ENCODE measurements at places on chromosomes 2 and 18.
A peak's percentile ranks its signal among the peaks of the same experiment; 100 is the strongest.

- no peak for DNase-seq
These were observed 16.8 kb upstream of the ALPI start for GRCh38 chr2:232438951-232439757.

- no peak for DNase-seq
These were observed 56.2 kb upstream of the SLC16A14 start for GRCh38 chr2:230124757-230125431.

DNA sequence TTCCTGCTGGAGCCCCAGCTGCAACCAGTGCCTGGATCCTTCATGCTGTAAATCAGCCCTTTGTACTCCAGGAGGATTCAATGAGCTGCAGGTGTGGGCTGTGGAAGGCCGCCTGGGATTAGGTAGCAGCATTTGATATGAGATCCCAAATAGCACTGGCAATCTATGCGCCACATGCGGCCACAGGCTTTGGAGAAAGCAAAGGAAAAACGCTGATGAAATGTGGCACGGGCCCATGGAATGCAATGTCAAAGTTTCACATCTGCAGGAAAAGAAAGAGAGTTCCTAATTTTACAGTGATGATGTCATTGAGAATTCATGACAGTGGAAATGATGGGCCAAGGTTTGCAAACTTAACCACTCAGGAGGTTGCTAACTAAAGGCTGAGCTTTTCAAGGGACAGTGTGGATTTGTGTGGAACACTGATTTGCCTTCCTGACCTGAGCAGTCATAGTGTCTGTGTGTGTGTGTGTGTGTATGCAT lies 216.4 kb upstream of the OSR1 start:
- DNase-seq: no peak

- no peak for DNase-seq
These were observed 25.9 kb downstream of the PECR start for GRCh38 chr2:216055680-216056079.

DNA sequence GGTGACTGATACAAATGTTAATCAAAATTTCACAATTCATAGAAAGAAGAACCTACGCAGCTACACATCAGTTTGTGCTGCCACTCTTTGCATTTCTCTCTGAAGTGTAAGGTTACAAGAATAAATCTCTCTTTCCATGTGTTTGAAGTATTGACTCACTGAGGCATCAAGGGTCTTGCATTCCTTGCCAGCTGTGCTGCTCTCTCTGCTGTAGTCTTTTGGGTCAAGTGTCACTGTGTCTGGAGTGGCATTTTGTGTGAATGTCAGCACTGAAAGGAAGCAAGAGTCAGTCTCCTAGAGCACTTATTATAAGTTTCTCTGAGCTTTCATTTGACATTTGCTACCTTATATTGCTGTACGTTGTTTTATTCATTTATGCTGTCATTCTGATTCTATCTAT lies 1696.1 kb upstream of the LRRTM1 start:
- no peak for DNase-seq

GRCh38 chr2:219176818-219177551 lies at the start of gene CNPPD1:
Gene CNPPD1 (minus strand): TSS chr2:219176925. CDS start chr2:219176828, 97 bp downstream.
- peak; percentile 70 for DNase-seq

DNA sequence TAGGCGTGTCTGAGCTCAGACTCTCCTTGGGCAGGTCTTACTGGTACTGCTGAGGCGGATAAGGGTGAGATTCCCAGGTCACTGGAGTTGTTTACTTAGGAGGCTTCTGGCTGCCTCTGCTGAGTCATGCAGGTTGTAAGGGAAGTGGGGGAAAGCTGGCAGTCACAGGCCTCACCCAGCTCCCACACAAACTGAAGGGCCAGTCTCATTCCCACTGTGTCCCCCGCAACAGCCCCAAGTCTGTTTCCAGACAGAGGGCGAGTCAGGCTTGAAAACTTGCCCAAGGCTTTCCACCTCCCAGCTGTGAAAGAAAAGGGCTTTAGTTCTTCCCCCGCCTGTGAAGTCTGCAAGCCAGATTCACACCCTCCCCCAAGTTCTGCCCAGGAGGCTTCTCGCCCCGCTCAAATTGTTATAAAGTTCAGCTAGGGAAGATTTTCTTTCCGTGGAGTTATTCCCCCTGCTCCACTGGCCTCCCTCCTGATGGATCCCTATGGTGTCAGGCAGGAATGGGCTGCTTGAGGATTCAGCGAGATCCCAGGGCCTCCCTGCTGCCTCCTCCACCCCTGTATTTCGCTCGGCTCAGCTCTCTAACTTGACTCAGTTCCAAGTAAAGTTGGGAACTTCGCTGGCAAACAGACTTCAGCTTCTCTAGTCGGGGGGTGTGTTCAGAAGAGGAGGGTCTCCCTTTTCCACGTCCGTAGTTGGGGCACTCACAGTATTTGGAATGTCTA lies 248.6 kb downstream of the NR4A2 start:
- no peak for DNase-seq

- no peak for DNase-seq
These were observed 180.0 kb upstream of the CCDC150 start for GRCh38 chr2:196459539-196459938.

GRCh38 chr2:148674063-148675020 lies 29.8 kb downstream of the EPC2 start:
- peak; percentile 46 for DNase-seq

- no peak for DNase-seq
These were observed 80.9 kb upstream of the PKDCC start for GRCh38 chr2:41966920-41967319.

GRCh38 chr2:226652369-226652768 lies 147.3 kb downstream of the IRS1 start:
- DNase-seq: no peak

DNA sequence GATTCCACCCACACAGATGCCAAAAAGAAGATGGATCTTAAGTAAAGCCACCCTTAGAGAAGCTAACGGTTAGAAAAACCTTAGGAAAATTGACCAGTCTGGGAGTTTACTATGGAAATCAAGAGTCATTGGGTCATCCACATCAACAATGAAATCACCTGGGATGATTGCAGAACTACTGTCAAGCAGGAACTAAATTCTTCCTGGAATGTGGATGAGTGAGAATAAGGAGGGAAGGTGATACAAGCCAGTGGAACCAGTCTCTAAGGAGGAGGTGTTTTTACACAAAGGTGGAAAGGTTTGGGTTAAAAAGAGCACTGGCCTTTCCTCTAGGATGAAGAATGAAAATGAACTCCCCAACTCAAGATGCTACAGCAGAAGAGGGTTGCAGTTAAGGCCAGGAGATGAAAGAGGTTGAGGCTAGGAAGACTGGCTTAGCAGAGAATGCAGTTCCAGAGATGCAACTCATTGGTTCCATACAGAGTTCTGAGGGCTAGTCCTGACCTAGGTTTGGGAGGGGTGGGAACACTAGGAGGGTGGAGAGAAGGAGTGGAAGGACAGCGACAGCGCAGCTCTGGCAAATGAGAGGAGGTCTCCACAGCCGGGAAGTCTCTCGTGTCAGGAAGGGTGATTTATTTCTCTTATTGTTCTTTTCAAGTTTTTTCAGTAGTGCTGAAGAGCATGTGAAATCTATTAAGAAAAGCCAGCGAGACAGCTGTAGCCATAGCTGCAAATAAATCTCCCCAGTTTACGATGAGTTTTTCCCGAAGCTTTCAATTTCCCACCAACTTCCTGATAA lies 27.7 kb upstream of the KDM3A start:
- DNase-seq: peak; percentile 30

DNA sequence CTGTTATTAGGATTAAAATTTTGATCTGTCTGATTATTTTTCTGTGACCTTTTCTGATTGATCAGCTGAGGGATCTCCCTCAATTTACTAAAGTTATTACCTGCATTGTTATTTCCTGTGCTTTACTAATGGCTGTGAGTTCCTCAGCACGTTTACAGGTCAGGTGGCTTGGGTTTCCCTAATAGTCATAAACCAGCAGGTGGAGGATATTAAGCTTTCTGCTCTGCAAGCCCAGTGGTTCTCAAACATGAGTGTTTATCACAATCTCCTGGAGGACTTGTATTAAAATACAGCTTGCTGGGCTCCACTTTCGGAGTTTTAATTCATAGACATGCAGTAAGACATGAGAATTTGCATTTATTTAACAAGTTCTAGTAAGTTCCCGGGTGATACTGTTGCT lies 22.4 kb upstream of the UGP2 start:
- DNase-seq: no peak

- DNase-seq: no peak
These were observed 898.1 kb downstream of the EPHA4 start for GRCh38 chr2:220674033-220674432.

- no peak for DNase-seq
These were observed 50.5 kb downstream of the TMEM18 start for GRCh38 chr2:626491-627339.

DNA sequence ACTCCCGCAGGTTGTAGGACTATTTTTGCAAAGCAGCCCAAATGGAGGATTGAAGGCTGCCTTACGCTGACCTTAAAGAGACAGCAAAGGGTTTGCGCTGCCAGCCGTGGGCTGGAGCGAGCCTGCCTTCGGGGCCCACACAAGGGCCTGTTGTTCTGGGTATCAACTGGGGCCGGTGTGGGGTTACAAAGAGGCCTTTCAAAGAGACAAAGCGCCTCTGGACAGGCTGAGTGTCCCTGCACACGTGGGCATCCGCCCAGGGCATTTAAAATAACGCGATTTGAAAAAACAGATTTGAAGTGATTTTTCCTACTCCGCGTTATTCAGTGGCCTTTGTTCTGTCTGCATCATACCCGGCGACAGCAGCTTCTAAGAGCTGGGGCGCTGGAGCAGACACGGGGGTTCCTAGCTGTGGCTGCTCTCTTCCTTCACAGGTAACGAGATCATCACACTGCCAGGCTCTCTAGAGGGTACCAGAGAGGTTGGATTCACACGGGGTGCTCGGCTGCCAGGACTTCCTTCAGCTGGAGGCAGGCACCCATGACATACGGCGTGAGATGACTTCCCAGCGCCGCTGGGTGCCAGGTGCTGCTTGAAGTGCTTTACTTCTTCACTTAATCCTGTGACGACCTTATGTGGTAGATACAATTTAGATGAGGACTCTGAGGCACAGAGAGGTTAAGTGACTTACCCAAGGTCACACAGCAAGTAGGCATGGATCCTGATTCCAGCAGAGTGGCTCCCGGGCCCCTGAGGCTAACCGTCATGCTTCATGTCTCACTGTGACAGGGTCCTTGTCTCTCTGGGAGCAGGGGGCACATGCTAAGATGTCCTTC lies 32.2 kb downstream of the MAL start:
- DNase-seq: no peak

- DNase-seq: no peak
These were observed 2.4 kb upstream of the MSGN1 start for GRCh38 chr2:17813742-17814473.

GRCh38 chr2:203744091-203744490 lies 37.7 kb downstream of the CD28 start:
- DNase-seq: no peak

- DNase-seq: peak; percentile 13
These were observed 34.0 kb downstream of the NAPG start for GRCh38 chr18:10559553-10560451.

DNA sequence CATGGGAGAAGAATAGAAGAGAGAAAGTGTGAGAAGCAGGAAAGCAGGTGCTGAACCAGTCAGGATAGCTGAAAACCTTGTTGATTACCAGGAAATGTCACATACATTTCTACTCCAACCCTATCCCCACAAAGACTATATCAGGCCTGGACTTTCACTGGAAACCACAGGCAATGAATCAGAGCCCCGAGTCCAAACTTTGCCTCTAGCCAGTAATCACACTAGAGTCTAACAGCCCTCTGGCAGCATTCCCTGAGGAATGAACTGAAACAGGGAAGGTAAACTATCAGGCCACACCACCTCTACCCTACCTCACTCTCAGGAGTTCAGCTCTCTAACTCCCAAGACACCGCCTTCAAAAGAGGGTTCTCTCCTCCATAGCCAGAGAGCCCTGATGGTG lies 18.7 kb upstream of the IHH start:
- DNase-seq: no peak

DNA sequence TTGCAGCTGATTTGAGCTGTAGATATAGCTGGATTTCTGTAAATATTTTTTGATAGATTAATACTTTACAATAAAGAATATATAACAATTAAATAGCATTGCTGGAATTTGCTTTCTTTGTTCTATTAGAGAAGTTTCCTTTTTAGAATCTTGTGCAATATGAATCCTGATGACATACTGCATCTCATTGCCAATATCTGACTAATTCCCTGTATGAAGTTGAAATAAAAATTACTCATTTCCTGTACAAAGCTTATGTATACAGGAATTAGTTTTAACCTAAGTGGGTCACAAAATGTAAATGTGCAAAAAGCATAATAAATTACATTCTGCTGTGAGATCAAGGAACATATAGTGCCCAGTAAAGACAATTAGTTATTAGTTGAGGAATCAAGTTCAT lies 72.8 kb upstream of the TMEFF2 start:
- no peak for DNase-seq

GRCh38 chr2:219119422-219120043 lies 41.1 kb downstream of the NHEJ1 start:
- DNase-seq: peak; percentile 66

DNA sequence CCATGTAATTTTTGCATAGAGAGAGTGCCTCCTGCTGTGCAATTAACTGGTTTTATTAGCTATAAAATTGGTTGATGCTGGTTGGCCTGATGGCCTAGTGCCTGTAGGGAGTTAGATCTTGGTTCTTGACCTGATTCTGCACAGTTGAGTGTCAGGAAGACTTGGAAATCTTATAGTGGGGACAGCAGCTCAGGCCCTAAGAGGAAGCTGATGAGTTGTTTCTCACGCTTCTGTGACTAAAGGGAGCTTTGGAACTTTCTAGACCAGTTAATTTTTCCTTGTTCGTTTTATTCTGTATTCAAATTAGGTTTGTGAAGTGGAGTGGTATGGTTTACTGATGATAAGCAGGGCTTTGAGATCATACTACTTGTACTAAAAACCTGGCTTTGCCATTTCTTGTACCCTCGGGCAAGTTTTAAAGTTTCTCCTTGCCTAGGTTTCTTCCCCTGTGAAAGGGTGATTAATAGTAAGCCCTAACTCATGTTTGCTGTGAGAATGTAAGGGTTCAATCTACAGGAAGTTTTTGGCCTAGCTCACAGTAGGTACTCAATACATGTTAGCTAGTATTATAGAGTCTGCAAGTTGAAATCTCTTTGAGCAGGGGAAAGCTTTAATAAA lies 82.1 kb downstream of the MAP3K20 start:
- no peak for DNase-seq

DNA sequence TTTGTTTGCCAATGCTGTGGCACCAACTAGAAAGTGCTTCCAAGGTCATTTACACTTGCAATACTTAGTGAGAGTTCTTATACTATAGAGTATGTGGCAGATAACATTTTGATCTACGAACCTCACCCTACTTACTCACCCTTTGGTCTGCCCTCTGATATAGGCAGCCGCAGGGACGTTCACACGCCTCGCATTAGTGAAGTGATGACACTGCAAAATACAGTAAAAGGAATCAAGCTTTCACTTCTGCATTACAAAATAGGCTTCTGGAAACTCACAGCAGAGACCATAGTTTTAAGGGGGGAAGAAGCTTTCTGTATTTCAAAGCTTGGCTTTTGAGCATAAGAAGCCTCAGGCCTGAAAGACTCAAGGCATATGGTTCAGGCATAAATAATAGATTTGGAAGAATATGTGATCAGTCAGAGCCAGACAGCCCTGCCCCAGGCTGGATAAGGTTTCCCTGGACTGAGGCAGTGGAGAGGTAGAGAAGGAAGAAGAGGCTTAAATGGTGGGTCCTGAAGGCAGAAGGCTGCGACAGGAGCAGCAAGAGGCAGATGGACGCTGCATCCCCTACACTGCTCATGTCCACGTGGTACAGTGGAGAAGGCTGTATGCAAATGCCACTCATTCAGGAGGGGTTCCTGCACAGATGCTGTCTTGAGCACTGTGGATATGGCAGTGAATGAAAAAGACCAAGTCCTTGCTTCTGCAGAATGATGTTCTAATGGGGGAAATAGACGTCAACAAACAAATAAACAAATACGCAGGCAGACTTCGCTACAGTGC lies 63.1 kb downstream of the FECH start:
- no peak for DNase-seq

Data from HEK293T (cell line).